ENCODE measurements at places on chromosomes 1 and 21. TPM values are rescaled to one million over a fixed set of nuclear protein-coding genes. Genes with fewer than 3 reads are reported as not detected.

DNA sequence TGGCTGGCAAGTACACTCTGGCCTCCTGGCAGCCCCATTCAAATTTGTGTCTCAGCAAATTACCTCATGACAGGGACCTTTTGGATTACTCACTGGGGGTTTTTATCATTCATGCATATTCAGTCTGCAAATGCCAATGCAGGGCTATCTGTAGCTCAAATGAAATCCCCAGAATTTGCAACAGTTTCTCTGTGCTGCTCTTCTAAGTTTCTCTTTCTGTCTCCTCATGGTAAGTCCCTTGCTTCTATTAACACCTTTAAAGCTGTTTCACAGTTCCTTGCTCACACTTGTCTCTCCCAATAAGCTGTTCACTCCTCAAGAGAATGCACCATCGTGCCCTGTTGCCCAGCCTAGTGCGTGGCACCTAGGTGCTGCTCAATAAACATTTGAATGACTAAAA is 3.3 kb upstream of the FAM78B start:
- no peak for DNase-seq

DNA sequence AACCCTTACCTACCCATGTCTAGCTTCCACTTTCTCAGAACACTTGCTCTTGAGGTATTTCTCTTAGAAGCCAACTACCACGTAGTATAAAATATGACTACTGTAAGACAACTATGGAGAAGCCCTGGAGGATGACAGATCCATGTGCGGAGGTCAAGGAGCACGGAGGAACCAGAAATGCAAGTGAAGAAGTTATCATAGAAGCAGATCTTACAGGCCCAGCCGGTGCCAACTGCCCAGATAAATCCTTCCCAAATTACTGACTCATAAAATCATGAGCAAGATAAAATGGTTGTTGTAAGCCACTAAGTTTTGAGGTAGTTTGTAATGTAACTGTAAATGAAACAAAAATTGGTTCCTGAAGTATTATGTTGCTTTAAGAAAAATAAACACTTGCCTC is 12.6 kb downstream of the GTF2B start:
- no peak for DNase-seq

GRCh38 chr1:15707239-15707925 is 23.3 kb downstream of the PLEKHM2 start:
- DNase-seq = no peak

Gene RNU1-3
- 1,626 TPM for total RNA-seq

GRCh38 chr1:203151362-203152157 is 24.0 kb downstream of the ADORA1 start:
- no peak for DNase-seq

DNA sequence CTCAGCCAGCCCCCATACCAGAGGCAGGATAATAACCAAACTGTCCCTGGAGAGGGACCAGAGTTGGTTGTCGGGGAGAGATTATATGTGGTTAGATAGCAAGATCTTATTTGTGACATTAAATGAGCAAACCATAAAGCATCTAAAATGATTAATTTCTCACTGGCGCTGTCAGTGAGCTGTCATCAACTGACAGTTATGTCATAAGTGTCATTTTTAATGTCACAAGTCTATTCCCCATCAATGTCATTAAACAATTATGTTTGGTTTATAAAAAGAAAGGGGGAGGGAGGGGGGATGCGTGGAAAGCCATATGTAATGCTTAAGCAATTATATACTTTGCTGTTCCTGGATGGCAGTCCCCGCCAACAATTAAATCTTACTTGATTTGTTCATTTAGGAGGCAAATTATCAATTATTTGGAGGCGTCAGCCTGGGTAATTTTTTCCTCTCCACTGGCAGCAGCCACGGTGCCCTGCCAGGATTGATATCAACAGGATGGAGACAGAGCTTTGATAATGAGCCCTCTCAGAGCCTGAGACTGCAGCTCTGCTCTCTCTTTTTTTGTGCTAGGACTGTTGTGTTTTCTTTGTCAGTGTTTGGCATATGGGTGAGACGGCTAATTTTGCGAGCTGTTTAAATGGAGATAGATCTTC is 333.6 kb upstream of the CAMK1G start:
- no peak for DNase-seq

Gene MTARC2
- 18.8 TPM for total RNA-seq

GRCh38 chr1:12503709-12504108 is 114.3 kb downstream of the DHRS3 start:
- DNase-seq = no peak

DNA sequence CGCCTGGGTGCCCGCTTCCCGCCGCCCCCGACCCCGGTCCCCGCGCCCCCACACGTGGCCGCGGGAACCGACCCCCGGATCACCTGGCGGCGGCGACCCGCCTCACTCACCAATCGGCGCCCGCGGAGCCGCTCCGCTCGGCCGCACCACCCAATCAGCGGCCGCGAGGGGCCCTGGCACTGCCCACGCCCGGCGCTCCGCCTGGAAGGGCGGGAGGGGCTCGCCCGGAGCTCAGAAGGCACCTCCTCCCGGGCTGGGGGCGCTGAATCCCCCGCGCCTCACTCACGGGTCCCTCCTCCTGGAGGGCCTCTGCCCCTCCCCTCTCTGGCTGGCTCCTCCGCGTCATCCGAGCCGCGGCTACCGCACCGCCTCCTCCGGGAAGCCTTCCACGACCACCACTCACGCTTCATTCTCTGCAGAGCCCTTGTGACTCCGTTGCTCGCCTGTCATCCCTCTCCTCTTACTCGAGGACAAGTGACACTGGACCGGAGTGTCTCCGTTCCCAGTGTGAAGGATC is 374 bp downstream of the SH2D5 start:
- peak; percentile 44 for DNase-seq

Gene TMOD4
- total RNA-seq = 2.0 TPM

GRCh38 chr21:41319273-41319672 is 2.7 kb downstream of the FAM3B start:
- no peak for DNase-seq

- no peak for DNase-seq
Observed at GRCh38 chr1:26724926-26725325, 29.1 kb downstream of the ARID1A start.

Gene TEDDM1
- total RNA-seq = not detected

- no peak for DNase-seq
Observed at GRCh38 chr21:37912616-37913015, 3.6 kb downstream of the KCNJ6 start.

GRCh38 chr21:45167796-45168222 is 93.4 kb downstream of the ADARB1 start:
- no peak for DNase-seq

All from ureter (tissue), 1 donor.